ENCODE measurements at places on chromosomes 7 and 10.

- no peak for DNase-seq
Measured at GRCh38 chr10:60205741-60206140, 183.9 kb downstream of the ANK3 start.

GRCh38 chr7:151648429-151648828 is 128.7 kb upstream of the RHEB start:
- no peak for DNase-seq

- no peak for DNase-seq
Measured at GRCh38 chr10:119306986-119307392, 99.6 kb downstream of the GRK5 start.

DNA sequence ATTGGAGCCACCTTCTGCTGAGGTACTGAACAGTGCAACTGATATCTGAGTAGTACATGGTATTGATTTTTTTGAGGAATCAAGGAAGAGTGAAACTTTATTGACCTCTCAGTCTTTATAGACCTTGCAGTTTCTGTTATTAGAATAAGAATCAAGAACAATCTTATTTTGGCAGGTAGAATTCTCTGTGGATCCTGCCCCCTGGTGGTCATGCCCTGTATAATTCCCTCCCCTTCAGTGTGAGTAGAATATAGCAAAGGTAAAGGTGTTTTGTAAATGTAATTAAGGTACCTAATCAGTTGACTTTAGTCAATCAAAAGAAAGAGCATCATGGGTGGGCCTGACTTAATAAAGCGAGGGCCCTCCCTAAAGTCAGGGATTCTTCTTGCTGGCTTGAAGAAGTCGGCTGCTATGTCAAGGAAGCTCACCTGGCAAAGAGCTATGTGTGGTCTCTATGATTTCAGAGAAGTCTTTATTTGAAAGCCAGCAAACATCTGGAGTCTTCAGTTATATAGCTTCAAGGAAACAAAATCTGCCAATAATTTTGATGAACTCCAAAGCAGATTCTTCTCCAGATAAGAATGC is 142.8 kb downstream of the LSM5 start:
- DNase-seq, result no peak

DNA sequence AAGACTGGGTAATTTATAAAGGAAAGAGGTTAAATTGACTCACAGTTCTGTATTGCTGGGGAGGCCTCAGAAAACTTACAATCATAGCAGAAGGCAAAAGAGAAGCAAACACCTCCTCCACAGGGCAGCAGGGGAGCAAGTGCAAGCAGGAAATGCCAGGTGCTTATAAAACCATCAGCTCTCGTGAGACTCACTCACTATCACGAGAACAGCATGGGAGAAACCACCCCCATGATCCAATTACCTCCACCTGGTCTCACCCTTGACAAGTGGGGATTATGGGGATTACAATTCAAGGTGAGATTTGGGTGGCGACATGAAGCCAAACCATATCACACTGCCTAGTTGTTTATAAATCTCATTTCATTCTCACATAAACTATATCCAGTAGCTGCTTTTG is 28.0 kb upstream of the CPN1 start:
- no peak for DNase-seq

DNA sequence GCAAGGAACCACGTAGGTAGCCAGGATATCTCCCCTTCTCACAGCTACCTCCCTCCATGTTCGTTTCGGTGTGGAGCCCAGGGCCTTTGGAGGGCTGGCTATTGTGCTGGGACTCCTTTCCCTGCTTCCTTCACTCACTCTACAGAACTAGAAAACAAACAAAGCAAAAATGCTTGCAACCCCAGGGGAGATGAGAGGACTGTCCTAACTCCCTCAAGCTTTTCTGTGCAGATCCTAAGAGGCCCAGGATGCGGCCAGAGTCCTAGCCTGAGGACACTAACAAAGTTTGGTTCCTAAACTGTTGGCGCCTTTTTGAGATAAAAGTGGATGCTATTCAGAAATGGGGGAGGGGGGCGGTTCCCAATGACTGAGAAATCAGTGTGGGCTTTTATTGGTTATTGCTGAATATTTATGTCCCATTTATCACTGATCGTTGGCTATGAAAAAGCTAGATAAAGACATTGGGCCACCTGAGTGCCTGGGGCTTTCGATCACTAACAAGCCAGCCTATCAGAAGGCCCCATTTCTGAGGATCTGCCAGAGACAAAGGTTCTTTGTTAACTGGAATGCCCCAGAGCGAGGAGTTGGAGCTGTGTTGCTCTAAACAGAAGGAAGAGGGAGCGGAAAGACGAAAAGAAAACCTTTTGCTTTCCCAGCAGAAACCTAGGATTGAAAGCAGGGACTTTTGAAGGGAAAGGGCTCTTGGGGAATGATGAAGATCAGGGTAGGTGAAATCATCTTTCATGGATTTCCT is 95.2 kb upstream of the EGR2 start:
- no peak for DNase-seq

DNA sequence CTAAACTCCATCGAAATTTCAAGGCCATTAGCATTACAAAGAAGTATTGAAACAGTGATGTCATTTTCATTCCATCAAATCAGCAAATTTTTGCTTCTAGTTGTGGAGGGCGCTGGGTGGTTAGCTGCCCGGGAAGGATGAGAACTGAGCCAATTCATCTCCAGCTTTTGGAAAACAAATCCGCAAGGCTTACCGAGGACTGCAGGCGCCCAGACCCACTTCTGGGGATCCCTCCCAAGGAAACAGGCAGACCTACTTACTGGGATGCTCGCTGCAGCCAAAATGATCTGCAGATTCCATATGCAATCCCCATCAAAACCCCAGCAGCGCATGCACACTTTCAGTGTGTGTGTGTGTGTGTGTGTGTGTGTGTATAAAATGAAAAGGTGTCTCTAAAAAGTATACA is 19.2 kb downstream of the TNRC18 start:
- no peak for DNase-seq

Data from left lobe of liver (tissue), 2 donors.